Astrocyte (in vitro differentiated cells and primary cell): ENCODE measurements at places on chromosomes 7 and 10. TPM values are rescaled to one million over a fixed set of nuclear protein-coding genes. Genes with fewer than 3 reads are reported as not detected.

The NAT16 gene
- 0.16 TPM in 1 of 2 replicates, not detected in the other for total RNA-seq

The ATXN7L1 gene
- total RNA-seq, result 7.1 and 7.6 TPM in 2 replicates

The FGFBP3 gene
- 1.9 and 3.3 TPM in 2 replicates for total RNA-seq

The RBP4 gene
- total RNA-seq, result 0.27 and 0.36 TPM in 2 replicates

The MAPK8 gene
- 47.4 and 48.8 TPM in 2 replicates for total RNA-seq

The TMEM273 gene
- total RNA-seq, result not detected in 2 replicates

The EIF5AL1 gene
- total RNA-seq, result 1.0 and 1.1 TPM in 2 replicates

The CHST3 gene
- total RNA-seq, result 42.9 and 43.5 TPM in 2 replicates

The NXPH1 gene
- 0.16 TPM in 1 of 2 replicates, not detected in the other for total RNA-seq

The EPHB6 gene
- 15.7 and 16.2 TPM in 2 replicates for total RNA-seq

The CDC14C gene
- 0.14 and 0.17 TPM in 2 replicates for total RNA-seq

The CALHM1 gene
- total RNA-seq, result not detected in 2 replicates

The SPDYE1 gene
- total RNA-seq, result not detected in 2 replicates

The IGF2BP3 gene
- total RNA-seq, result 69.9 and 79.5 TPM in 2 replicates

The SEC23IP gene
- total RNA-seq, result 90.6 and 95.9 TPM in 2 replicates

The ADAM22 gene
- total RNA-seq, result 1.5 and 2.2 TPM in 2 replicates

The COL1A2 gene
- total RNA-seq, result 6,748 and 8,907 TPM in 2 replicates

The CRHR2 gene
- not detected in 2 replicates for total RNA-seq

The NFE2L3 gene
- total RNA-seq, result 49.0 and 50.4 TPM in 2 replicates

The CHRM2 gene
- total RNA-seq, result not detected in 2 replicates

The MINPP1 gene
- 24.7 and 26.9 TPM in 2 replicates for total RNA-seq

The CC2D2B gene
- 0.18 and 0.60 TPM in 2 replicates for total RNA-seq

The GAD2 gene
- not detected in 2 replicates for total RNA-seq

The VPS37D gene
- total RNA-seq, result 2.9 and 3.6 TPM in 2 replicates

The GCK gene
- total RNA-seq, result 0.24 TPM in 1 of 2 replicates, not detected in the other

The CYP17A1 gene
- not detected in 2 replicates for total RNA-seq

The FKBP6 gene
- not detected in 2 replicates for total RNA-seq

The TMEM176B gene
- 0.26 and 0.32 TPM in 2 replicates for total RNA-seq

The ATRNL1 gene
- 15.8 and 17.5 TPM in 2 replicates for total RNA-seq

The TAS2R3 gene
- total RNA-seq, result 1.00 and 1.2 TPM in 2 replicates

The CNNM1 gene
- total RNA-seq, result 2.0 and 2.5 TPM in 2 replicates

The CPA4 gene
- total RNA-seq, result 98.6 and 111 TPM in 2 replicates

The GOLGA7B gene
- 0.16 TPM in 1 of 2 replicates, not detected in the other for total RNA-seq

The SAP25 gene
- total RNA-seq, result 1.4 and 1.9 TPM in 2 replicates

The LSM8 gene
- total RNA-seq, result 19.9 TPM in 2 replicates

The NUTM2A gene
- total RNA-seq, result 0.79 and 1.2 TPM in 2 replicates

The THSD7A gene
- 1.4 and 3.5 TPM in 2 replicates for total RNA-seq

The STMP1 gene
- total RNA-seq, result 28.1 and 29.7 TPM in 2 replicates

The OR2A12 gene
- not detected in 2 replicates for total RNA-seq

The CLRN3 gene
- total RNA-seq, result not detected in 2 replicates

The STRIP2 gene
- 0.94 and 1.3 TPM in 2 replicates for total RNA-seq

The IGFBP3 gene
- 1,092 and 1,283 TPM in 2 replicates for total RNA-seq

The PVRIG gene
- not detected in 2 replicates for total RNA-seq

The DOCK1 gene
- total RNA-seq, result 42.5 and 45.0 TPM in 2 replicates

The TSPAN14 gene
- total RNA-seq, result 134 and 140 TPM in 2 replicates

The TBX20 gene
- 1.1 and 1.3 TPM in 2 replicates for total RNA-seq

The TMEM209 gene
- total RNA-seq, result 14.6 and 15.1 TPM in 2 replicates

The IFIT1B gene
- not detected in 2 replicates for total RNA-seq

The ARPC1B gene
- 170 and 175 TPM in 2 replicates for total RNA-seq

The CXCL12 gene
- total RNA-seq, result 23.7 and 48.2 TPM in 2 replicates

The AQP1 gene
- total RNA-seq, result 6.7 and 10.0 TPM in 2 replicates

The SFTPA1 gene
- total RNA-seq, result not detected in 2 replicates
